Stimulated activated CD4-positive, alpha-beta T cell treated with anti-CD3 and anti-CD28 coated beads, Interleukin-15, amount 100 ng/mL, for 1 hour (primary cell): ENCODE measurements at places on chromosomes 1 and 21.

DNA sequence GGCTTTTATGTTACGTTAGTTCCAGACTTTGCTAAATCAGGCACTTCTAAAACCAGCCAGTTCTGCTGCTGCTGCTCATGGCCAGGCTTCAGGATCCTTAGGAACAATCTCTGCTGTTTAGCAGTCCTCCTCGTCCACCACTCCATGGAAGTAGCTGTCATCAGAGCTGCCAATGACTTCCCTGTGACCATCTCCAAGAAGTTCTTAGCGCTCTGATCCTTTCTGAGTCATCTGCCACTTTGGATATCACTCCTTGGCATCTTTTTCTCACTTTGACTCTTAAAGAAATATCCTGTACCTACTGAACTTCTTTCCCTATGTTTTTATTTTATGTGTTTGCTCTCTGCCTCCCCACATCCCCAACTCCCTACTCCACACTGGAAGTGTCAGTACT, 14.7 kb upstream of the IRF2BP2 start:
- no peak for DNase-seq

GRCh38 chr1:17775796-17776195, 20.7 kb downstream of the ACTL8 start:
- DNase-seq = no peak

- no peak for DNase-seq
Measured at GRCh38 chr1:205594846-205595245, 37.0 kb downstream of the ELK4 start.

DNA sequence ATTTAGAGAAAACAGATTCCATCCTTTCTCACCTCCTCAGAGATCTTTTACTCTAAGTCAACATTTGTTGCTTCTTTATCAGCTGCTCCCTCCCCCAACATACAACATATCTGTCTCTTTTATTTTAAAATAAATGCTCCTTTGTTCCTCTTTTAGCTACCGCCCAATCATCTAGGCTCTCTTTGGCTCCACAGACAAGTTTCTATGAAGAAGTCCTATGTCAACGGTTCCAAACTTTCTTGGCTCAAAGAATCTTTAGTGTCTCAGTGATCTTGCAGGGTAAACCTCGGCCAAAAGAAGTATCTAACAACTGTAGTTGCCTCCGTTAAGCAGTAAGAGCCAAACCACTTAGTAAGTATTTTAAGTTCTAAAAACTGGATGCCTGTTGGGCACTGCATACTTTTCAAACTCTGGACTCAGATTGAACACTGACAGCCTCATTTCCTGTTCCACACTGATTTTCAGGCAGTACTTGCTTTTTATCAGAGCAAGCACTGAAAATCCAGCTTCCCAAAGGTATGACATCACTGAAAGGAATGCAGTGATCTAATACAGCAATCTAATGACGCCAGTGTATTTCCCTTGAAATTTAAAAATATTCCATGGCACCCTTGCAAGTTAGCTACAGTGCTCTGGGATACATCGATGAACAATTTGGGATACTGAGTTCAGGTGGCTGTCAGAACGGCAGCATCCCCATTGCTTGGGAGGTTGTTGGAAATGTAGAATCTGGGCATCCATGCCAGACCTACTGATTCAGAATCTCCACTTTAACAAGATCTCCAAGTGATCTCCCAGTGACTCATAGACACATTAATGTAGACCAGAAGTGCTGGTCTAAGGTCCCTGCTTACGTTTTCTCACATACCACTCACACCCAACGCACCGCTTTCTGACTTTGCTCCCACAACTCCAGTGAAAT, 26.8 kb downstream of the EGLN1 start:
- DNase-seq = no peak

GRCh38 chr1:234875953-234876855, 252.4 kb downstream of the TOMM20 start:
- no peak for DNase-seq

GRCh38 chr1:84574936-84575335, 696 bp upstream of the CTBS start:
- no peak for DNase-seq

DNA sequence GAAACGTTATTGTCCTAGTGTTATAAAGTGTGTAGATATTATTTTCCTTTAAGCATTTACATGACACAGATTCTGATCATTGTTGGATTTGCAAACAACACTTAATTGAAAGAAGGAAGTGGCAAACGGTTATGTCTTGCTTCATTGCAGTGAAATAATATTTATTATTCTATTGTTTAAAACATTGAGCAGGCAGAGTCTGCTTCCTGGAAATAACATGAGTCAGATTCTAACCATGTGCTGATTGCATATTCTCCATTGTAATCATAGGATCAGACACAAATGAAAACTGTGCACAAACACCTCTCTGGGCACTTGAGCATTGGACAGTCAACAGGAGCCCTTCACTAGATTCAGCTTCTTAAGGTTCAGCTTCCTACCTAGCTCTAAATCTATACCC, 46.8 kb upstream of the USP25 start:
- no peak for DNase-seq

DNA sequence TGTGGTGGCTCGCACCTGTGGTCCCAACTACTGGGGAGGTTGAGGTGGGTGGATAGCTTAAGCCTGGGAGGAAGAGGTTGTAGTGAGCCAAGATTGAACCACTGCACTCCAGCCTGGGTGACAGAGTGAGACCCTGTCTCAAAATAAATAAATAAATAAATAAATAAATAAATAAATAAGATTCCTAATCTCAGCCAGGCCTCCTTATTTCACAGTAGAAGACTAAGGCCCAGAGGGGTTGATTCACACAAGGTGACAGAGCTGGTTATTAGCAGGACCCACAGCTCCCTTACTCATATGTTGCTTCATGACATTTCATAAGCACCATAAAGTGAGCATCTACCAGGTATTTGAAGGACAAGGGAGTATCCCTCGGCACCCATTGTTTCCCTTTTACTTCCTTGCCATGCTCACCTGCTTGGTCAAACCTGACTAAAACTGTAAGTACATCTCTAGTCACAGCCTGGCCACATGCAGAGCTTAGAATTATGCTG, 32.7 kb downstream of the ALG14 start:
- DNase-seq = no peak

- no peak for DNase-seq
Measured at GRCh38 chr1:232767305-232768074, 37.7 kb upstream of the MAP10 start.

GRCh38 chr1:179996099-179996498, 41.5 kb downstream of the CEP350 start:
- DNase-seq = no peak

- no peak for DNase-seq
Measured at GRCh38 chr1:28451011-28451410, 54.8 kb upstream of the RCC1 start.

DNA sequence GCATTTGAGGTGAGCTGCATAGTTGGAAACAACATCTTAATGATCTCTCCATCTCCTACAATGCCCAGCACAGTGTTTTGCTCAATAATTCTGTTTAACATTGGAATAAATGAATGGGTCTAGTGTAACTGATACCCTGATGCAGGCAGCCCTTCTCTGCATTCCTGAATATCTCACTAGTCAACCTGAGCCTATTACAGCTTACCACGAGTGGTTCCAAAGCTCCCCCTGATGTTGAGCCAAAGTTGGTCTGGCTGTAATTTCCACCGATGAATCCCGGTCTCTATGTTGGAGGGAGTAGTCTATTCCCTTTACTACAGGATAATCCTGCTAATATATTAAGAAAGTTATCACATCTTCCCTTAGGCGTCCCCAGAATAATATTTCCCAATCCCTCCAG, 63.8 kb downstream of the ZBTB18 start:
- no peak for DNase-seq

- no peak for DNase-seq
Measured at GRCh38 chr1:234262007-234262753, 111.1 kb upstream of the COA6 start.

DNA sequence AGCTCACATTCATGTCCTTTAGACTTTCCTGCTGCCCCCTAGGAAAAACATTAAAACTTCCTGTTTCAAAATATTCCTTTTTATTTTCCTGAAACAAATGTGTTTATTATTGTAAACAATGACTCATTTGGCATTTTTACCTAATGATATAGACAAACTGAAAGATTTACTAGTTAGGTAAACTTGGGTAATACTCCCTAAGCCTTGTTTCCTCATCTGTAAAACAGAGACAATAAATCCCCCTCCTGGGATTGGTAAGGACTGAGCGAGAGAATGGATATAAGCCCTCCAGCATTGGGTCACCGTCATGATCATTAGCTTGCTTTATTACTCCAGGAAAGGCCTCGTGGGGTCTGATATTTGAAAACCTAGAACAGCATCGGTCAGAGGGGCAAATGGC, 59.8 kb downstream of the LPAR3 start:
- no peak for DNase-seq

GRCh38 chr21:37435711-37436110, 69.1 kb downstream of the DYRK1A start:
- DNase-seq = no peak

- no peak for DNase-seq
Measured at GRCh38 chr1:228213917-228214808, 6.3 kb downstream of the OBSCN start.

DNA sequence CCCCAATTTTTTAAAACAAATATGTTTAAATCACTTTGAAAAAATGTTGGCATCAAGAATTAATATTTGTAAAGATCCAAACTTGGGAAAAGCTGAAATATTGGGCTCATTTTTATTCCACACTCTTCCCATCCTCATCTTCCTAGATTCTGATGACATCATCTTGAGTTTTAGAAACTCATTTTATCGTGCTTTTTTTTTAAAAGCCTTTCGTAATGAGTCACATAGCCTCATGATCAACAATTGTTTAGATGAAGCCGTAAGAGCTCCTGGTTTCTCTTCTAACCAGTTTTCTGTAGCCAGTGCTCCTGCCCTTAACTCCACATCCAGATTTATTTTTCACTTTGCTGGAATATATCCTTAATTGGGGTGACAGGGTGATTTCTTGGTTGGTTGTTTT, 78.6 kb downstream of the POFUT2 start:
- DNase-seq = no peak

- DNase-seq = no peak
Measured at GRCh38 chr1:14603645-14604044, 5.2 kb downstream of the KAZN start.

GRCh38 chr1:220431554-220432239, 96.2 kb upstream of the MARK1 start:
- DNase-seq = no peak

GRCh38 chr1:206467915-206468314, 2.4 kb upstream of the IKBKE start:
- DNase-seq = no peak

DNA sequence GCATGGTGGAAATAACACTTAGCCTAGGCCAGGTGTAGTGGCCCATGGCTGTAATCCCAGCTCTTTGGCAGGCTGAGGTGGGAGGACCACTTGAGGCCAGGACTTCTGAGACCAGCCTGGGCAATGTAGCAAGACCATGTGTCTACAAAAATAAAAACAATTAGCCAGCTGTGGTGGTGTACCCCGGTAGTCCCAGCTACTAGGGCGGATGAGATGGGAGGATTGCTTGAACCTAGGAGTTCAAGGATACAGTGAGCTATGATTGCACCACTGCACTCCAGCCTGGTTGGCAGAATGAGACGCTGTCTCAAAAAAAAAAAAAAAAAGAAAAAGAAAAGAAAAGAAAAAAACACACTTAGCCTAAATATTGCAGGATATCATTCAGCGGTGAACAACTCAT, 20.9 kb downstream of the AK4 start:
- no peak for DNase-seq

- no peak for DNase-seq
Measured at GRCh38 chr1:10085076-10085475, 52.3 kb downstream of the UBE4B start.

- no peak for DNase-seq
Measured at GRCh38 chr1:116110567-116111523, at the start of gene MAB21L3. Gene MAB21L3, plus strand, starts transcription at chr1:116111399. Its CDS starts 1,217 bp downstream, at chr1:116112616.

GRCh38 chr21:41819236-41819855, 52.5 kb upstream of the RIPK4 start:
- no peak for DNase-seq
